ENCODE measurements at places on chromosomes 1 and 21.

DNA sequence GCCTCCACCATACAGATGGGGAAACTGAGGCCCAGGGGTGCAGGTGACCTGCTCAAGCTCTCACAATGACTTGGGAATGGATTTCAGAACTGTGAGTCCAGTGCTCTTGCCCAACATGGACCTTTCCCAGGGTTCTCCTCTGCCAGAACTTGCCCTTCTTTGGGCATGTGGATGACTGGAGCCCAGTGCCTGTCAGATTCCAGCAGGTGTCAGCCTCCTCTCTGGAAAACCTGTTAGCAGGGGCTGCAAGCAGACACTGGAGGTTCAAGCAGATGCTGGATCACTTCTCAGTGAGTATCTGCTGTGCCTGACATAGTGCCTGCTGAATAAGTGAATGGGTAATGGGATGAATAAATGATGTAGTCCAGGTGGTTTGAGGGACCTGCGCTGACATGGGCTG, 314.2 kb upstream of the POU3F1 start:
- DNase-seq: no peak

GRCh38 chr21:45854690-45855247, 126.8 kb upstream of the COL6A1 start:
- no peak for DNase-seq

GRCh38 chr1:240312872-240313271, 221.2 kb downstream of the FMN2 start:
- no peak for DNase-seq

GRCh38 chr1:3022976-3023375, 1.7 kb downstream of the ACTRT2 start:
- DNase-seq: no peak

DNA sequence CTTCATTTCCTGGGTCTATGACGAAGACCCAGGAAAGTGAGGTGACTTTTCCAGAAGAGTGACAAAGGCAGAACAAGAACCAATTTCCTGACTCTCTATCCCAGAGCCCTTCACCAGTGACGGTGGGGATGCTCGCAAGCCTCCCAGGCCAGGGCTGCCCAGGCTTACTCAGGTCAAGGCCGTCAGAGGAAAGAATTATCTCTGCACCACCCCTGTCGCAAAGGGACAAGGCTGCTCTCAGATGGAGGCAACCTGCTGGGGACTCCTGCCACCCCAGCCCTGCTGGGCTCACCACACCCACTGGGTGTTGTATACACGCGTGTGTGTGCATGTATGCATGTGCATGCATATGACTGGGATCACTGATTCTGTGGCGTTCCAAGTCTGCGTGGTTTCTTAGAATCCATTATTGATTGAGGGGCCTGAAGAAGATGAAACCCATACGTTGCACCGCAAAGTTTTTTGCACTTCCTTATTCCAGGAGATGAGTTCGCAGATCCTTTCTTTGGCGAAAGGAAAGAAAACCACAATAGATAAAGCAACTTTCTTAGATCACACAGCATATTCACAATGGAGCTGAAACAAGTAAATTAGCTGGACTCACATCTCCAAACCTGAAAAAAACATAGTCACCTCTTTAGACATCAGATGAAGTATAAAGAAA, 255.8 kb downstream of the RHOU start:
- DNase-seq: no peak

All from SHP77 (cell line).